ENCODE measurements at places on chromosomes 12 and 14.

DNA sequence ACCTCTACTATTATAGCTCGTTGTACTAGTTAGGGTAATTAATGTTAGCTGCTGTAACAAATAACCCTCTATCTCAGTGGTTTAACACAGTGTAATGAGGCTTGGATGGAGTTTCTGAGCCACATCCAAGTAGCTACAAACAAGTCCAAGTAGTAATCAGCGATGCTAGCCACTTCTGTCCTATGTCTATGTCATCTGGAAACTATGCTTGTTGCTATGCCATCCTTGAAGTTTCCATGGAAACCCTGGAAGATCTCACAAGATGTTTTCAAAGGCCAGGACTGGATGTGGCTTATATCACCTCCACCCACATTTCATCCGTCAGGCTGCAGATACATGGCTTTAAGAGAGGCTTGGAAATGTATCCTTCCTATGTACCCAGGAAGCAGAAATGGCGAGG is 422.1 kb downstream of the AACS start:
- DNase-seq: no peak

GRCh38 chr14:53001787-53002378 is 51.0 kb upstream of the FERMT2 start:
- DNase-seq: no peak

DNA sequence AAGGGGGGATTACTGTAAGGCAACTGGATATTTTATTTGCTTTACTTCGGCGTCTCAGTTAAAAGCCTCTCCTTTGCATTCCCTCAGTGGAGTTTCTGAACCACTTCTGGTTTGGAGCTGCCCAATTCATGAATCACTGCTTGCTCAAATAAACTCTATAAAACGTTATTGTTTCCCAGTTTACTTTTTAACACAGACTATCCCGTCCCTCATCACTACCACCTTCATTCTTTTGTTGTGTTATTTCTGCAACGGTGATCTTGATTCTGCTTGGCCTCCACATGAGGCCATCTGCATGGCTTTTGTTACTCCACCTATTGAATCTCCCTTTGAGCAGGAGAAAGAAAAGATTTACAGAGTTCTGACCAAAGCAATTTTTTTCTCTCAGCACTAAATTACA is 104.0 kb upstream of the PLEKHA5 start:
- no peak for DNase-seq

GRCh38 chr12:116403546-116403945 is 126.1 kb upstream of the MED13L start:
- no peak for DNase-seq

DNA sequence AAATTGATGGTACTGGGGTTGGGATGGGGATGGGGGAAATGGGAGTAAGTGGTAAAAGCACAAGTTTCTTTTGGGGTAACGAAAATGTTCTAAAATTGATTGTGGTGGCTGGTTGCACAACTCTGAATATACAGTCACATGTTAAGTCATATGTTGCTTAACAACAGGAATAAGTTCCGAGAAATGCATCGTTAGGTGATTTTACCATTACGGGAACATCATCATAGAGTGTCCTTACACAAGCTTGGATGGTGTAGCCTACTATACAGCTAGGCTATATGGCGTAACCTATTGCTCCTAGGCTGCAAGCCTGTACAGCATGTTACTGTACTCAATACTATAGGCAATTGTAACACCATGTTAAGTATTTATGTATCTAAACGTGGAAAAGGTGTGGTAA is 31.0 kb downstream of the ITGA7 start:
- no peak for DNase-seq

DNA sequence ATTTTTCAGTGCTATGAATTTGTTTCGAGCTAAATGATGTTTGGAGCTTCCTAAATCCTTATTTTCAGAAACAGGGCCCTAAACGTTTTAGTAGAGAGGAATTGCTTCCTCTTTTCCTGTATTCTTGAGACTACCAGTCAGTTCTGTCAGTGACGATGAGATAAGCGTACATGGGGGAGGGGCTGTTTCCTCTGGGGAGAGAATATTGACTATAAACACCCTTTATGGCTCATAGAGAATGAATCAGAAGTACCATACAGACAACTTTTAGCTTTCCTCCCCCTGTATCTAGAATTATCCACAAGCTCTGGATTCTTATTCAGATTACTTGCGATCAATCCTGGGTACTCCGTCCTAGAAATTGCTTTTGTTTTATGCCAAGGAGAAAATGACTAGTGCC is 5.1 kb downstream of the TBK1 start:
- DNase-seq: no peak

DNA sequence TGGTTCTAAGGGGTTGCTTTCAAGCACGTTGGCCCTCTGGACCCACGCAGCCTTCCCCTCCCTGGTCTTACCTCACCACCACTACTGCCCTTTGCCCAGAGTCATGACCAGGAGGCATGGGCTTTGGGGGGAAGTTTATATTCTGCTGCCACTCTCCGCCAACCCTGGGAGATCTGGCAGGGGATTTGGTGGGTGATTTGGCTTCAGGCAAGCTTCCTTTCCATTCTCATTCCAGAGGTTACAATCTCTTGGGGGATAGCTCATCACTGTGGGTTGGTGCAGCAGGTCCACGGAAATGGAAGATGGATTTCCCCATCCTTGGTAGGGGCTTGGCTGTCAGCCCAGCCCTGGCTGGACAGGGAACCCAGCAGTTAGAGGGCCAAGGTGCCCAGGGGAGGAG is 6.3 kb downstream of the PAH start:
- DNase-seq: no peak

GRCh38 chr14:24695265-24696241 is 61.6 kb upstream of the GZMB start:
- DNase-seq: no peak
